ENCODE measurements at places on chromosomes 13 and 19.

GRCh38 chr13:28534210-28534609 is 39.3 kb upstream of the FLT1 start:
- DNase-seq = no peak

DNA sequence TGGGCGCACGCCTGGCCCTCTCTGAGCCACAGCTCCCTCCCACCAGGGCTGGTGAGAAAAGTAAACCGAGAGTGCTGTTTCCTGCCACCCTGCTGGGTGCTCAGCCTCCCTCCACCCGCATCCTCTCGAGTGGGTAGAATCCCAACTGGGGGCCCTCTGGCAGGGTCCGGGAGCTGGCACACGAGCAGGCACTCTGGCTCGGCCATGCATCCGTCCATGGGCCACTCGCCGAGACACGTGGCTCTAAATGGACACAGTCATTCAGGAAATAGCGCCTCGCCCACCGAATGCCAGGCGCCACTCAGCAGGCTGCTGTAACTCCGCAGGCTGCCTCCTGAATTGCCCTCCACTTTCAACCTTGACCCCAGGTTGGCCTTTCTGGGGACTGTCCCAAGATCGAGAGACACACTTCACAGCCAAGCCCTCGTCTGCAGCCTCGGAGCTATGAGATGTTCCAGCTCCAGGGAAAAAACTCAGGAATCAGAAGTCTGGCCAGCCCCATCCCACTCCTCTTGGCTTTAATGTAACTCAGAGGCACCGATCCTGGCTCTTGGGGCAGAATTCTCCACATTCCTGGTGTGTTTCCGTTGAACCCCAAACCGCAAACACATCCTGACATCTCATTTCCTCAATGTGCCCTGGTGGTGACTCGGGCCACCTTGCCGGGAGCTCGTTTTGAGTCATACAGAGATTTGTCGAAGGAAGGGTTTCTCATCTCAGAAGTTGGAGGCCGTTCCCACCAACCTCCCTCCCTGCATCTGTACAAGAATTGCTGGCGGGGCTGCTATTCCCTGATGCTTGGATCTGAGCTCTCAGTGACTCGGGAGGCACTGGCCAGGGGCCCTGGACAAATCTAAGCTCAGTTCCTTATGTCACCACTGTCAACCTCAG is 14.1 kb downstream of the KLF2 start:
- DNase-seq = no peak

DNA sequence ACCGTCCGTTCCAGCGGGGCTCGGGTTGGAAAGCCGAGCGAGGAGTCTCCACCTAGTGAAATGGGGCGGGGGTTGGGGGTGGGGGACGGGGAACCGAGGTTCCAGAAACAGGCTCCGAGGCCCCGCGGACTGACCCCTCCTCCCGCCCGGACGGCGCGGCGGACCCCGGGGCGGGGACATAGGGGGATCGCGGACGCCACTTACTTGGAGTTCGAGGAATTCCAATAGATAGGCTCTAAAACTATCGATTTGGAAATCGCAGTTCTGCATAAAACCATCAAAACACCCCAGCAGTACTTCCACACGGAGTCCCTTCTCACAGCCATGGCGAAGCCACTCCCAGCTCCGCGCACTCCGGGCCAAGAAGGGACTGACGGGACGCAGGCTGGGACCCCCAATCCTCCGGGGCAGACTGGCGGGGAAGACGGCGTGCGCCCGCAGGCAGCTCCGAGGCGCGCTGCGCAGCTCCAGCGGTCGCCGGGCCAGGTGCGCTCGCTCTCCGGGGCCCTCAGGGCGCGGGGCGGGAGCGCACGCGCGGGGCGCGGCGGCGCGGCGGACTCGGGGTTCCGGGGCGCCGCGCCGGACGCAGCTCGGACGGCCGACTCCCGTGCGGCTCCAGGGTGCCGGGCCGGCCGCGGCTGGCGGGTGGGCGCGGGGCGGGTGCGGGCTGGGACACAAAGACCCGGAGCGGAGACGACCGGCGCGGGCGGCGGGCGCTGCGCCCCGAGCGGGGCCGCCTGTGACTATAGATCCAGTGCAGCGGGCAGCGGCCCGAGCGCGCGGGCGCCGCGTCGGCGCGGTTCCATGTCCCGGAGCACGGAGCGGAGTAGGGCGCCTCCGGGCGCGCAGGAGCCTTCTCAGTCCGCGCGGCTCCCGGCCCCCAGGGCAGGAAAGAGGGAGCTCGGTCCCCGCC is 567 bp downstream of the EFNB2 start:
- peak; percentile 51 for DNase-seq

DNA sequence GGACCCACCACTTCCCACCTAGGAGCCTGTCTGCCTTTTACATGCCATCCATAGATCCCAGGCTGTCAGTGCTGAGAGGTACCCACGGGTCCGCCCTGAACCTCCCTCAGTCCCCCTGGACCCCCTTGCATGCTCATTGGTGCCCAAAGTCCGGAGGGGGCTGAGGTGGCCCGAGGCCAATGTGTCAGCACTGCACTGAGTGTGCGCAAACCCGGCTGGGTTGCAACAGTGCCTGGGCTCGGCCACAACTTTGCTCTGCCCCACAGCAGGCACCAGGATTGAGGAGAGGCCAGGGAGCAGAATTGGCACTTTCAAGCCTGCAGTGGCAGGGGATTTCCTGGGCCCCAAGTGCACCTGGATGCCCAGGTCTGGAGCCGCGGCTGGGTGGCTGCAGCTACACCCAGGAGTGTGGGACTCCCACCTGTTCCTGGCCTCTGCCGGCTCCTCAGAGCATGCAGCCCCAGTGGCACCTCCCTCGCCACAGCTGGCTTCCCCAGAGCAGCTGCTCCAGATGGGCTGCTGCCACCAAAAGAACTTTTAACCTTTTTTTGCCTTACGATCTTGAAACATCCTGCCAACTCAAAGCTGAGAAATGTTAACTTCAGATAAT is 837.0 kb downstream of the SLITRK6 start:
- DNase-seq = no peak

GRCh38 chr13:44906230-44906629 is 83.0 kb downstream of the NUFIP1 start:
- DNase-seq = no peak

GRCh38 chr13:27981006-27981708 is 7.3 kb downstream of the URAD start:
- DNase-seq = no peak

- DNase-seq = no peak
These were observed 235.4 kb downstream of the DNAJC15 start for GRCh38 chr13:43258771-43259170.

GRCh38 chr19:8654591-8655339 is 24.3 kb downstream of the NFILZ start:
- DNase-seq = no peak

DNA sequence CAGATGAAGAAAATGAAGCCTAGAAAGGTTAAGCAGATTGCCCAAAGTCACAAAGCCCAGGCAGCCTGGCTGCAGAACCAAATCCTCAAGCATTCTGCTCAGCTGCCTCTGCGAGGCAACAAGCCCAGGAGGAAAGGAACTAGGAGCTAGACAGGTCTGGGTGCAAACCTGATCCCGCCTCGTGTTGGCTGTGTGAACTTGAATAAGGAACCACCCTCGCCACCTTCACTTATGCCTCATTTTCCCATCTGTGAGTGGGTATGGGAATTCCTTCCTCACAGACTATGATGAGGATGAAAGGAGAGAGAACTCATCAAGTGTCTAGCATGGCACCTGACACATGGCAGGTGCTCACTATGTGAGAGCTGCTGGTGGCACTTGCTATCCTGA is 6.6 kb downstream of the SMG9 start:
- no peak for DNase-seq

GRCh38 chr19:30596268-30596667 is 224.1 kb downstream of the ZNF536 start:
- DNase-seq = no peak

DNA sequence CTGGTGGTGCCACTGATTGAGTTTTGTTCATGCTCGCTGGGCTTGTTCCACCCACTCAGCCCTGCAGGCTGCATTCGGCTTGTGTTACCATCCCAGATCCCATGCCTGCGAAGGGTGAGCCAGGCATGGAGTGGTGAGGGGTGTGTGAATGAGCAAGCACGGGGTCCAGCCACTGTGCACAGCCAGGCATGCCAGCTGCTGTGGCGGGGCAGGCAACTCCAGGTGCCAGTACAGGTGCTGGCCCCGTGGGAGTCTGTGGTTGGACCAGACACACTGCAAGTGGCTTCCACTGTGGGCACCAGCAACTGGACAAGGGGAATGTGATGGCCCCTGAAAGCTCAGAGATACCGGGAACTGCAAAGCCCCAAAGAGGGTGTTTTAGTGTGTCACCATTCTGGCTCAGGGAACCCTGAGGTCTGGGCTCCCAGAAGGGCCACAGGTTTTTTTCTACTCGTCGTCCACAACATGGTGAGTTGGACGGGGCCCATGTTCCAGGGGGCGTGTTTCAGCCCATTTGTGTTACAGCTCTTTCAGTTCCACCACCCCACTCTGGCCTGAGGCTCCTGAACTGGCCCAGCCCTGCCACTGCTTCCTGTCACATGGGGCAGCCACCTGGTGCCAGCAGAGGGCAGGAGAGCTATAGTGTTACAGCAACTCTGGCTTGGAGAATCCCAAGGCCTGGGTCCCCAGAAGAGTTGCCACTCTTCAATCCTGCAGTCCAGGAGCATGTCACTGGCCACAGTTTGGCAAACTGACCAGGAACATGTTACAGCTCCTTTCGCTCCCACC is 217.0 kb upstream of the OBI1 start:
- DNase-seq = no peak

GRCh38 chr13:23074075-23074828 is 106.5 kb upstream of the SGCG start:
- no peak for DNase-seq

DNA sequence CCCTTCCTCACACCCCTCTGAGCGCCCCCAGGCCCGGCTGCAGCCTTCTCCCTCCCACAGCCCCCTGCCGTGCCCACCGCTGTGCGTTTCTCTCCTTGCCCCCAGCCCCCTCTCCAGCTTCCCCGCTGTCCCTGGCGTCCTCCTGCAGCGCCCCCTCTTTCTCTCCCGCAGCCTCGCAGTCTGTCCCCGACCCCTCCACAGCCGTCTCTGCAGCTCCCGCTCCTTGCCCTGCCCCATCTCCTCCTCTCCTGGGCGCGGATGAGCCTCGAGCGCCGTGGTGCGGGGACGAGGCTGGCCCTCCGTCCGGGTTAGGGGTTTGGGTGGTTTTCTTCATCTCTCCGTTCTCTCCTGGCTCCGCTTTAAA is 1.1 kb downstream of the KMT5C start:
- DNase-seq = peak; percentile 89

DNA sequence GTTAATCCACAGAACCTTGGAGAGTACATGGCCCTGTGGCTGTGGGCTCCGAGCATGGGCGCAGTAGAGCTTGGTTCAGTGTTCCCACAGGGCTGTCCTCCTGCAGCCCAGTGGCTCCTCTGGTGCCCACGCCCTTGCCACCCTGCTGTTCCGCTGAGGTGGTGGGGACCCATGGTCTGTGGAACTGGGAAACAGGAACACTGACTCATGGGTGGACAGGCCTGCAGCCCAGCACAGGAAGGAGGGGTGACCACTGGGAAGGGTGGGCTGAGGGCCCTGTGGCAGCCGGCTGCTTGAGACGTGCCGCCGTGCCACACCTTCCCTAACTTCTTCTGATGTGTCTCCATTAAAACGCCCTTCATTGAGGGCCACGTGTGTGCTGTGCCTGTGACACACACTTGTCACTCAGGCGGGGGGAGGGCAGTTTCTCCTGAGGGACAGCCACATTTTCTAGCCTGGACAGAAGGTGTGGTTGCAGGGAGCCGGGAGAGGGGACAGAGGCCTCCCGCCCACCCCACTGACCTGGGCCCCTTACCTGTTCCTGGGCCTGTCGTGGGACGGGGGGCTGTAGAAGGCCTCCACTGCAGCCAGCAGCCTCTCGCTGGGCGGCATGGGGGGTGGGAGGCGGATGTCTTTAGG is 21.1 kb downstream of the CHERP start:
- no peak for DNase-seq

- no peak for DNase-seq
These were observed 386.2 kb downstream of the IRS2 start for GRCh38 chr13:109400209-109400608.

DNA sequence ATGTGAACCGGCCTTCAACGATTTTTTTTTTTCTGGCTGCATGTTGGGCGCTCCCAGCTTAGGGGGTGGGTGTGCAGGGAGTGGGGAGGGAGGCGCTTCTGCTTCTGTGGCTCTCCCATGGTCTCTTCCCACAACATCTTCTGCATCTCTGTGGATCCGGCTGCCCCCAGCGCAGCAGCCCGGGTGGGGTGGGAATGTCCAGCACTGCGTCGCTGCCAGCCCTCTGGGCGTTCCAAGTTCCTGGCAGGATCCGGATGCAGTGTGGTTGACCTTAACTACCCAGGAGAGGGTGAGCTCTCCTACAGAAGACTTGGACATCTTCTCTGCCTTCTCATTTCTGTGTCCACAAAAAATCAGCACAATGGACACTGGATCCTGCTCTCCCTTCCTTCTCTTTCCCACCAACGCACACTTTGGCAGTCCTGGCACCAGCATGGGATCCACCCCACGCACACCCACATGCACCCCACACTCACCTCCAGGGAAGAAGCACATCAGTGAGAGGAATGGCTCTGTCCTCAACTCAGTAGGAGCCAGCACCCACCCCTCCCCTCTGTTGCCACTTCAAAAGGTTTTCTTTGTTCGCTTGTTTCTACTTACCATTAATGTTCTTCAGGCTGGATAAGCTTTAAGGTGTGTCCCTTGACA is 177.3 kb downstream of the COL4A1 start:
- no peak for DNase-seq
